ENCODE measurements at places on chromosomes 5 and 9.

DNA sequence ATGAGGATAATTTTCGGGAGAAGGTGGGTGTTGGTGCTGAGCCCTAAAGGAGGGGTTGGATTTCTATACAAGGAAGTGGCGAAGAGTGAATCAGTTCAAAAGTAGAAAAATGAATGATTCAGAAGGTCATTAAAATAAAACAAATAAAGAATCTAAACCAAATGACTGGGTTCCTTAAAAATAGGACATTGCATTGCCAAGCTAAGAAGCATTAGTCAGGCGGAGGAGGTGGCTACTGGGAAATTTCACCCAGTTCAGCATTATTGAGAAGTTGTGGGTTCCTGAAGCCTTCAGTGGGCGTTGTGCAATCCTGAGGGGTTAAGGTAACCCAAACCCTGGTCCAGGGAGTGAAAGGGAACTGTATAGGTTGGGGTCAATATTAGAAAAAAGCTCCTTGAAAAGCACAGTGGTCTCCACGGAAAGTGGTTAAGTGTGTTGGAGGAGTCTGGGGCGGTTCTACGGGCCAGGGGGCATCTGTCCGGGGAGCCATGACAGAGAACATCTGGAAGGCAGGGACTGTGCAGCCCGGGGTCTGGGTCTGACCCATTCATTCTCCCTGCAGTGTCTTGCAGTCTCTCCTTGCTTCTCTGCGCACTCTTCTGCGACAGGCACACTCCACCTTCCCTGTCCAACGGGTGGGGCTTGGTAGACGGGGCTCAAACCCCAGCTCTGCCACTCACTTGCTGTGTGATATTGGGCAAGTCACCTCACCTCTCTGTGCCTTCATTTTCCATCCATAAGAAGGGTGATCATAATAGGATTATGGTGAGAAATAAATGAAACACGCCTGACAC is 27.6 kb upstream of the DUSP1 start:
- DNase-seq, result no peak

GRCh38 chr5:144024545-144024944 is 145.9 kb downstream of the YIPF5 start:
- no peak for DNase-seq

DNA sequence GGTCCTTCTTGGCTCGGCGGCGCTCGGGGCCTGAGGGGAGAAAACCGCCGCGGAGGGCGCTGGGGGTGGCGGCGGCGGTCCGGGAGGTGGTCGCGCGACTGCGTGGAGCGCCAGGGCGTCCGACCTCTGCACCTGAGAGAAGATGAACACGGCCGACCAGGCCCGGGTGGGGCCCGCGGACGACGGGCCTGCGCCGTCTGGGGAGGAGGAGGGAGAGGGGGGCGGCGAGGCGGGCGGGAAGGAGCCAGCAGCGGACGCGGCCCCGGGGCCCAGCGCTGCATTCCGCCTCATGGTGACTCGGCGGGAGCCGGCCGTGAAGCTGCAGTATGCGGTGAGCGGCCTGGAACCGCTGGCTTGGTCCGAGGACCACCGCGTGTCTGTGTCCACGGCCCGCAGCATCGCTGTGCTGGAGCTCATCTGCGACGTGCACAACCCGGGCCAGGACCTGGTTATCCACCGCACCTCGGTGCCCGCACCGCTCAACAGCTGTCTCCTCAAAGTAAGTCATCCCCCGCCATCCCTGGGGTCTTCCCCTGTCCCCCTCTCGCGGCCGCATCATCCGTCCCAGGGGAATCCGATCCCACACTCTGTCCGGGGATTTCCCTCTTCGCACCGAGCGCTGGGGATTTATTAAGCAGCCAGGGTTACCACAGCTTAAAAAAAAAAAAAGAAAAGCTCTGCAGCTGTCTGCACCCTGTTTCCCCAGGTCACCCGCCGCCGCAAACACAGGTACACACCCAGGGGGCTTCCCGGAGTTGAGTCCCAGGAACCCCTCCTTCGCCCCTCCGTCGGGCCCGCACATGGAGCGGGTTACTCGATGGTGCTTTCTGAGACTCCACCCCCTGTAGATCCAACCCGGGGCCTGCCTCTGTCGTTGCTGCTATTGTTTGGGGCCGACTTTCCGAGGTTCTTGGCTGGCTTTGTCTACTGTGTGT is at the start of gene GTF3C4:
TSS of gene GTF3C4 (plus strand) at position 8 of the 935 bp plus-strand sequence. CDS start at position 143, 135 bp downstream.
- no peak for DNase-seq

DNA sequence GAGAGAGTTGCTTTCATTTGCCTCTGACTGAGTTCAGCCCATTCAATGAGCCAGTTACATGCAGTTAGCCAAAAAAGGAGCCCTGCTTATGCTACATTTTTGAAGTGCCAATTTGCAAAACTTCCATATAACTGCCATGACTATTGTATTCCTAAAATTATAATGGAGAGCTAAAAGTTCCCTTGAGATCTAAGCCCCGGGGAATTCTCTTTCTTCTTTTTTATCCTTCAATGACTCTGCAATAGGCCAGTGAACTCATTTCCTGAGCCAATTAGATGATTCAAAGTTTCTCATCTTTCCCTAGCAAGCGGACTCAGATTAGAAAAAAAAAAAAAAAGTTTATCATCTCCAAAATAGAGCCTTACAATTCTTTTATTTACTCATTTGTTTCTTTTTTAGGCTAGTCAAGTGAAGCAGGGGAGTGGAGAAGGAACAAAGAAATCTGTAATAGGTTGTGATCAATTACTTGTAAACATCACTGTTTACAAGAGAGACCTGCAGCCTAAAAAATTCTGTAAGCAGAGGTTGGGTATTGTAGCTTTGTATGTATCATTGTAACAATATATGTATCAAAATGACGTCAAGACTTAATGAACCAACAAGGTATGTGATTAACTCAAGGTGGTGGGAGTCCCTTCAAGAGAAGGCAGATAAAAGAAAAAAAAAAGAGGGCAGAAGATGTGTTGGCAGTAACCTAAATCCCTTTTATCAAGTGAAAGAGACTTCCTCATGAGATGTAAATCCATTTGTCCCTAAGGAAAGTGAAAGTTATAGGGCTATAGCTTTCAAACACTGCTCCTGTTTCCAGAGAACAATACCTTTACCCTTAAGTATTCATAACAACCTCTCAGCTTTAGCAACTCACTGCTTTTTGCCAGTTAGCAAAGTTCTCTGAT is 48.7 kb upstream of the HOMER1 start:
- no peak for DNase-seq

DNA sequence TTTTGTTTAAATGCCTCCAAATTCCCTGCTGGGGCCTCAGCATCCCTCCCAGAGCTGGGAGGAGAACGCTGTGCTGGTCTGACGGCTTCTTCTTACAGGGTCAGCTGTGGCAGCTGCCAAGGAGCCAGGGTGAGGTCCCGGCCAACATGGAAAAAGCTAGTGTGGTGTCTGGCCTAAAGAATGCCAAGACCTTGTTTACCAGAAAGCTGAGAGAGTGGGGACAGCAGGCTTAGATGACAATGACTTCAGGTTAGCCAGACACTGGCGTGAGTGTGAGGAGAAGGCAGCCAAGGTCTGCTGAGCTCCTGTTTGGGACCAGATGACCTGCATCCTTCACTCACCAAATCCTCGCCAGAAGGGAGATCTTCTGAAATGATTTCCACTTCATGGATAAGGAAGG is 112.5 kb downstream of the CRB2 start:
- DNase-seq, result no peak

DNA sequence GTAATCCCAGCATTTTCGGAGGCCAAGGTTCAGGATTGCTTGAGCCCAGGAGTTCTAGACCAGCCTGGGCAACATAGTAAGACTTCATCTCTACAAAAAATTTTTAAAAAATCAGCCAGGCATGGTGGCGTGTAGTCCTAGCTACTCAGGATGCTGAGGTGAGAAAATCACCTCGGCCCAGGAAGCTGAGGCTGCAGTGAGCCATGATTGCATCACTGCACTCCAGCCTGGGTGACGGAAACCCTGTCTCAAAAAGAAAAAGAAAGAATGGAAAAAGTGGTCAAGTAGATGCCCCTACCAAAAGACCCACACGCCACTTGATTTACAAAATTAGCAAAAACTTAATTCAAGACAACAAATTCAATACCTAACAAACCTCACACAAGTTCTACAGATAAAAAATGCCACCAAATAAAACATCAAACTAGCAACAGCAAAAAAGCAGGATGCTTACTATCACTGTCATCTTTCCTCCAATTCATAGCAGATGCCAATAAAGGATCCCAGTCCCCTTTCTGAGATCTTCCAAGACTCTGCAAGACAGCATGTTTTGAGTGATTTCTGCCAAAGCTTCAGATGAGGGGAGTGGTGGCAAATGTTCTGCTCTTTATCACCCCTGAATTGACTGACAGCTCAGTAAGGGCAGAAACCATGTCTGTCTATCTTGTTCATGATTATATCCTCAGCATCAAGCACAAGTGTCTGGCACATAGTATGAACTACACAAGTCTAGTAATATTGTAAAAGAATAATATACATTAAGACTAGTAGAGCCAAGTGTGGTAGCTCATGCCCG is 34.2 kb upstream of the TESK1 start:
- no peak for DNase-seq

DNA sequence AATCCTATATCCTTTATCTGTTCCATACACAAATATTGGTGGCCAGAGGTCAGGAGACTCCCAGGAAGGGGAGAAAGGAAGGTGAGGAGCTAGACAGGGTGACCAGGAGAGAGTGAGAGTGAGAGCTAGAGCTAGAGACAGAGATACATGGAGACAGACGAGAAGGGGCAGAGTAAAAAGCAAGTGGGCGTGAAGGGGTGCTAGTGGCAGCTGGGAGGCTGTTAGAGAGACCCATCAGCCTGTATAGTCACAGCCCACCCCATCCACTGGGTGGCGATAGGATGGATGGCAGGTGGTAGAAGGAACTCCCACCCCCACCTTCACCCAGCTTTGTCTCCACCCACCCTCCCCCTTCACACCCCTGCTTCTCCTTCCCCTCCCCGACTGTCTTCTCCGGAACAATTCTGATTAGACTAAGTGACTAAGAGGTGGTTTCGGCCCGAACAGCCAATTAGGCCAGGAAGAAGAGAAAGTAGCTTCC is 32.8 kb downstream of the PCDH1 start:
- no peak for DNase-seq

DNA sequence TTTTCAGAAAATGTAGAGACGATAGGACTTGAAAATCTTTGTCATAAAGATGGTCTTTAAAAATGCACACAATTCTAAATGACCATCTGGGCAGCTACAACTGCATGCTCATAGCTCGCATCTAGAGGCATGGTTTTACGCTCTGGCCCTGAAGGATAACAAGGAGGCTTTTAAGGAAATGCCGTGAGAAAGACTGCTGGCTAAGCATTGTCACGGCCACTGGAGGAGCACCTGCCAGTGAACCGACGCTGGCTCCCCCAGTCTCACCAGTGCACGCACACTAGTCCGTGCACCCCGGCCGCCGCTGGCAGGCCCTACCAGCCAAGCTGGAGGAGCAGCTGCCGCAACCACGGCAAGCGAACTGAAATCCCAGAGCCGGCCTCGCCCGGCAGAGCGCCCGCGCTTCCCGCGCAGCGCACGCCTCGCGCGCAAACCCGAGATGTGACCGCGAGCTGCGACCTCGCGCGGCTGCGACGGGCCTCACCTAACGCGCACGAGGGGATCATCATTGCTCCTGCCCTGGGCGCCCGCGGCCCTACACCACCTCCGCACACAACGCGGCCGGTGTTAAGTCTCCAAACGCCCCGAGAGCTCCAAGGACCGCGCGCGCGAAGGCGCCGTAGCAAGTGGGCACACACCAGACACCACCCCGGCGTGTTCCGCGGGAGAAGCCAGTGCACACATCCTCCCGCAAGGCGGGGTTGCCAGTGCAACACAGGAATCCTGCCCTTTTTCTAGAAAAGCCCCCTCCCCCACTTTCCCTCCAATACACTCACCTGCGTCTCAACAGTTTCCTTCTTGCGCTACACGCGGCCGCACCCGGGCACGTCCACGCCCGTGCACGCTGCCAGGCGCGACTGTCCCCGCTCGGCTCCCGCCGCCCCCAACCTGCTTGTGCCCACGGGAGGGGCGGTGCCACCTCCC is 5.3 kb downstream of the ELAVL2 start:
- DNase-seq, result no peak

- DNase-seq, result no peak
Observed at GRCh38 chr9:35227284-35227683, 65.5 kb downstream of the UNC13B start.

GRCh38 chr5:157477814-157478494 is 17.9 kb downstream of the NIPAL4 start:
- no peak for DNase-seq

- no peak for DNase-seq
Observed at GRCh38 chr5:103849934-103850333, 287.3 kb upstream of the NUDT12 start.

DNA sequence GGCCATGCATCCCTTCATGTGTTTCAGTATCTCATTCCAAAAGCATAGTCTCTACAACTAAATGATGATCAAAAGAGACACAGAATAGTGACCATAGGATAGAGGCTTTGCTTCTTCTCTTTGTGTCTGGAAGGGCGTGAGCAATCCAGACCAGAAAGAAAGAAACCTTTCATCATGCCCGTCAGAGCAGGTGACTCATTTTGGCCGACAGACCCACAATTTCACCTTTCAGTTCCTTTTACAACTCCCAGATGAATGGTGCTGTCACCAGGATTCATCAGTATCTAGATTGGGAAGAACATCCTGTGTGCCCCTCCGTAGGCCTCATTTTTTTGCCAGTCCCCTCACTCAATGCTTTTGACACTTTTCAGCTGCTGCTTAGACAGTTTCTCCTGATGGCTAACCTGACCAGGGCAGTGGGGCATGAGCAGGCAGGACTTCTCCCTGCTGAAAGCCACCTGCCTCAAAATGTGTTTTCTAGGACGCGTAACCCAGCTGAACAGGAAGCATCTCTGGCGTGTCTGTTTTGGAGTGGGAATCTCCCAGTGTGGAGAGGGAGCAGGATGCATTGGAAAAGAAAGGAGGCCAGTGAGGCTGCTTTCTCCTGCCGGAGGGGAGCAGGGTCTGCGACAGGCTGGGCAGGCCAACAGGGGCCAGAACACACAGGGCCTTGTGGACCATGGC is 21.2 kb downstream of the ABLIM3 start:
- DNase-seq, result no peak

GRCh38 chr5:133290669-133291240 is 238.9 kb downstream of the HSPA4 start:
- DNase-seq, result no peak

DNA sequence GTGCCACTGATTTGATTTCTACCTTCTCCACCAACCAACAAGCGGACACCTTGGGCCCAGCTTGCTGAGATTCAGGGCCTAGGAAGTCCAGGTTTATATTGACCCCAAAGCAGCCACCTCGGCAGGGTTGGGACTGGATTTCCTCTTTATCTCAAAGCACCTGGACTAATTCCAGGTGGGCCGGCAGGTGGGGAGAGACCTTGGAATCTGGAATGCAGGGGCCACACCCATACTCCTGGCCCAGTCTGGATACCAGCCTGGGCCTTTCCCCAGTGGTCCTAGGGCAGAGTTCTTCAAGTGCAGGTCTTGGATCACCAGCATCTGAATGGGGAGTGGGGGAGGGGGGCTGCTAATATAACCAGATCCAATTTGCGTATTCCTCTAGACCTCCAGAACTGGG is 93.1 kb downstream of the PCDH1 start:
- no peak for DNase-seq

DNA sequence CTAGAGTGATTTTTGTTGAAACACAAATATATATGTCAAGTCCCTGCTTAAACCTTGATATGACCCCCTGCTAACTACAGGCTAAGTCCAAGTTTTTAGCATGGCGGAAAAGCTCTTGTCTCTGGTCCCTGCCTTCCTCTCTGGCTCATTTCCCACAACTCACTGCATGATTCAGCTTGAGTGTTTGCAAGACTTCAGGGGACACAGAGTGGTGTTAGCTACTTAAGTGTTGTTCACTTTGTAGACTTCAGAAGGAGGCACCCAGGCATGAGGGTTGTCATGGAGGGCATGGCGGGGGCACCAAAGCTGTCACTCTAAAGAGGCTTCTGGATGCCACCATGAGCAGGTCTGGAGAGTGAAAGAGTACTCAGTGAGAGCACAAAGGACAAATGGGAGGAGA is 362.4 kb upstream of the ACTBL2 start:
- no peak for DNase-seq

All from sciatic nerve (tissue), 2 donors.